ENCODE measurements at places on chromosomes 6 and 20.

- no peak for DNase-seq
Measured at GRCh38 chr20:11551479-11551878, 366.2 kb upstream of the BTBD3 start.

GRCh38 chr20:19125508-19125907 lies 86.9 kb upstream of the SLC24A3 start:
- no peak for DNase-seq

GRCh38 chr6:136403110-136403980 lies 113.7 kb upstream of the BCLAF1 start:
- peak; percentile 98 for DNase-seq

GRCh38 chr6:35052694-35053565 lies 88.2 kb downstream of the TCP11 start:
- no peak for DNase-seq

- DNase-seq = peak; percentile 48
Measured at GRCh38 chr20:13984211-13984610, 6.2 kb downstream of the SEL1L2 start.

- no peak for DNase-seq
Measured at GRCh38 chr6:147867433-147868226, 359.1 kb downstream of the SAMD5 start.

GRCh38 chr6:140079328-140079727 lies 704.9 kb upstream of the CITED2 start:
- DNase-seq = no peak

DNA sequence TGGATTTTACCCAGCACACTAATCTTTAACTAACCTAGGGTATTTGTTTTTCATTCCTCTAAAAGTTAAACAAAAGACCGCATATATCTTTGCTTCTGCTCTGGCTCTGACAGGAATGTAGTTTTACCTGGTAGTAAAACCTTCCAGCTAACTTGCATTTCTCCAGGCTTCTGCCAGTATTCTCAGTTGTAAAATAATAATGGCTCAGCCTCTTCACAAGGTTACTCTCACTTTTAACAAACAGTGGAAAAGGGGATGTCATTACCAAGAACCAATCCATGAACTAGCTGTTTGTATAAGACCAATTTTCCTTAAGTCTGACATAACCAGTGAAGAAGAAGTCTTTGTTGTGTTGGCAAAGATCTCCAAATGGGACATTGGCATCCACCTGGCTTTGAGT lies 10.0 kb downstream of the THBS2 start:
- no peak for DNase-seq

- DNase-seq = no peak
Measured at GRCh38 chr20:40192529-40192928, 496.5 kb downstream of the MAFB start.

GRCh38 chr6:96468681-96469224 lies 52.9 kb upstream of the UFL1 start:
- DNase-seq = no peak

DNA sequence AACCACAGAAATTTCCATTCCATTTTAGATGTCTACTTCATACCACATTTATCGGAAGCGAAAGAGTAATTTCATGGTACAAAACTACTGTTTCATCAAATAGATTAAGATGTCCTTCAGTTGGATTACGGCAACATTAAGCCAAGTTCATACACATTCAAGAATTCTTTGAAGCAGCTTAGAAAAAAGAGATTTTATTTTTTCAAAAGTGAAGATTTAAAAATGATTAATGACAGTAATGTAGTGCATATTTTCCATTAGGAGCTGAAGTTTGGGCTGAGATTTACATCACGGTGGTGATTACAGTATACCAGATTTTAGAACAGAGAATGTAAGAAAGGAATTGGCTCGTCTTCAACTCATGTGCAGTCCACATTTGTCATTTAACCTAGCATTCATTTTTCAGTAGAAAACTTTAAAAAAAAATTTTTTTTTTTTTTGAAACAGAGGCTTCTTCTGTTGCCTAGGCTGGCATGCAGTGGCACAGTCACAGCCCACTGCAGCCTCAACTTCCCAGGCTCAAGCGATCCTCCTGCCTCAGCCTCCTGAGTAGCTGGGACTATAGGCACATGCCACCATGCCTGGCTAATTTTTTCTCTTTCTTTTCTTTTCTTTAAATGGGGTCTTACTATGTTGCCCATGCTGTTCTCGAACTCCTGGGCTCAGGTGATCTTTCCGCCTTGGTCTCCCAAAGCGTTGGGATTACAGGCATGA lies 1.9 kb downstream of the SYNJ2 start:
- no peak for DNase-seq

- no peak for DNase-seq
Measured at GRCh38 chr6:160055813-160056212, 65.8 kb upstream of the SLC22A1 start.

DNA sequence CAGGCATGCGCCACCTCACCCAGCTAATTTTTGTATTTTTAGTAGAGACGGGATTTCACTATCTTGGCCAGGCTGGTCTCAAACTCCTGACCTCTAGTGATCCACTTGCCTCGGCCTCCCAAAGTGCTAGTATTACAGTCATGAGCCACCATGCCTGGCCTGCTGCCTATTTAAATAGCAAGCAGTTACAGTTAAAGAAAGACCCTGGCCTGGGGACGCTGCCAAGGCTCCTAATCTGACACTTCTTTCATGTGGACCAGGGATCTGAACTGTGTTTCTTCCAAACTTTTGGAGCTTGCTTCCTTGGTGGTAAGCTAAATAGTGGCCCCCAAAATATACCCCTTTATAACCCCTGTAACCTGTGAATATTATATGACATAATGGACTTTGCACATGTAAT lies 15.3 kb downstream of the PPARD start:
- no peak for DNase-seq

GRCh38 chr6:61949971-61950370 lies 336.1 kb downstream of the KHDRBS2 start:
- no peak for DNase-seq

GRCh38 chr6:146700078-146700686 lies 101.4 kb downstream of the ADGB start:
- DNase-seq = peak; percentile 85

DNA sequence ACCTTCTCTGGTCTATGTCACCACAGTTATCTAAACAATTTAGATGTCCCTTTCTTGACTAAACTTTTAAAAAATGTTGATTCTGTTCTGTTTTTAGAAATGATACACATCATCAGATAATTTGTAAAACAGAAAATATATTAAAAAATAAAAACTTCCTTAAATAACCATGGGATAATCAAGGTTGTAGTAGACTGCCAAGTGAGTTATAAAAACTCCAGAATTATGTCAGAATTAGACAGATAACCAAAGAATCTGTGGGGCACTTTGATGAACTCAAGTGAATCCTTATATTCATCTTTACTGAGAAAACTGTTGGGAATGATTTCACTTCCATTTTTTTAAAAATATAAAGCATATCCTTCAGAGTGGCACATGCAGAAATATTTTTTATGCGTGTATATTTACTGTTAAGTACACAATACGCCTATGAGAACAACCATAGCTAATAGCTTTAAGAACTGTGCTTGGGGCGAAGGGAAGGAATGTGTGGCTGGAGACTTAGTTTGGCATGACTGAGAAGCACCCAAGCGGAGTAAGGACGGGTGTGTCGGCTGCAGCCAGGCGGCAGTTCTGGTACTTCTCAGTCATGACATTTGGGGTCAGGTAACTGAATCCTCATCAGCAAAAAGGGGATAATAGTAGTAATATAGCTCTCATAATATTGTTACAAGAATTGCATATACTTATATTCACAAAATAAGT lies 604.7 kb upstream of the CITED2 start:
- peak; percentile 97 for DNase-seq

DNA sequence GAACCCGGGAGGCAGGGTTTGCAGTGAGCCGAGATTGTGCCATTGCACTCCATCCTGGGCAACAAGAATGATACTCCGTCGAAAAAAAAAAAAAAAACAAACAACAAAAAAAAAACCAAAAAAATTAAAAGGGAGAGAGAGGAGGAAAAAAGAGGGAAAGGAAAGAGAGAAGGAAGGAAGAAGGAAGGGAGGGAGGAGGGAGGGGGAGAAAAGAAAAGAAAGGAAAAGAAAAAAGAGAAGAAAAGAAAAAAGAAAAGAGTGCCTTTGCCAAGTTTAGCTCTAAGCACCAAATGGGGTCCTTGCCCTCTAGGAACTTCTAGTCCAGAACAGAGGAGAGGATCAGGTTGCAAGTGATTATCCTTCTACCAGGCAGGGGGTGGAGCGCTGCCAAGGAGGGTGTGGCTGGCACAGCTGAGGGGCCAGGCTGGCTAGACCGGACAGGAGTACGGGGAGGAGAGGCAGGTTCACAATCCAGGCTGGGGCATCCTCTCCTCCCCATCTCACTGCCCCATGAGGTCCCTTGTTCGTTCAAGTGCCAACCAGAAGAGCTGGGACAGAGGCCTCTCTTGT lies 19.1 kb downstream of the GNAS start:
- no peak for DNase-seq

GRCh38 chr6:46290421-46291274 lies 119.9 kb upstream of the ENPP5 start:
- no peak for DNase-seq

DNA sequence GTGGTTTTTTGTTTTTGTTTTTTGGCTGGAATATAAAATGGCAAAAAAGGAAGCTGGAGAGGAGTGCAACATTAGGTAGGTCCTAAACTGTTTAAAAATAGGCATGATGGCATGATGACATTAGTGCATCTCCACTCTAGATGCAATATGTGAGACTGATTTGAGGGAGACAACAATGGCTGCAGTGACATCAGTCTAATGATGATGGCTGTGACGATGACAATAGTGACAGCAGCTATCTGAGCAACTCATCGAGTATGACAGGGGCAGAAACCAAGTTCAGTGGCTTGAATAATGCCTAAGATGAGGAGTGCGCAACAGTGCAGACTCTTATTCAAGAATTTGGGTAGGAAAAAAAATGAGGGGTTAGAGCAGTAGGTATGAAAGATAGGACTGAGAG lies 82.0 kb downstream of the HS3ST5 start:
- DNase-seq = no peak

DNA sequence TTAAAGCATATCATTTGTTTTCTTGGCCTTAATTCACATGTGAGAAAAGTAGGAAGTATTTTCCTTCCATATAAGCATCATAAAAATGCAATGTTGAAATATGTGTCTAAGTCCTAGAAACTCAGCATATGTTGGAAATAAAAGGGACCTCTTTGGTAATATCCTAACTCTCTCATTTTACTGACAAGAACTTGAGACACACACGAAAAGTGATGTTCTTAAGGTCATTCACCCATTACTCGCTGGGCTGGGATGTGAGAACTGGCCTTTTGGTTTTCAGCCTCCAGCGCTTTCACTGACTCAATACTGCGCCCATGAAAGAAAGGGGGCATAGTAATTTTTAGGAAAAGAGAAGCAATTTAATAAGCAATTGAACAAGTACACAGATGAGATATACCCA lies 153.5 kb upstream of the SCGN start:
- no peak for DNase-seq

DNA sequence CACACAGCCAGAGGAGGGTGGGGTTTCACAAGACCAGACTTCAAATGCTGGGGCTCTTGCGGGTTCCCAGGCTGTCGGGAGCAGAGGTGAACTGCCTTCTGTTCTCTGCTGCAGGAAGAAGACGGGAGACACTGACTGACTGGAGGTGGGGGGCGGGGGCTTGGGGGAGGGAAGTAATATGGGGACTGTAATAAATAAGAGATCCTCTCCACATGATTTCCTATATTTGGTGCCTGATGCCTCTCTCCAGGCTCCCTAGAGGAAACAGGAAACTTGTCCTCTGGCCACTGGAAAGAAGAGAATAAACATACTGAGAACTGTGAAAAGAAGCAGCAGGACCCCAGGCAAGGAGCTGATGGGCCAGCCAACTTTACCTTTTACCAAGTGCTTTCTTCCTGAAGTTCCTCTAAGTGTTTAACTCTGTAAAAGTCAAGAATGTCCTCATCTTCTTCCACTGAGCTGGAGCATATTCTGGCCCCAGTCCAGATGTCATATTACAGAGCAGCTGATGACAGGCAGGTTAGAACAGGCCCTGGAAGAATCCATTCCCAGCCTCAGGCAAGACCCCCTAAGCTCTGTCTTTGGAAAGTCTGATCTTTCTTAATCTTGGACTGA lies 33.2 kb upstream of the ADGRF5 start:
- DNase-seq = peak; percentile 26

DNA sequence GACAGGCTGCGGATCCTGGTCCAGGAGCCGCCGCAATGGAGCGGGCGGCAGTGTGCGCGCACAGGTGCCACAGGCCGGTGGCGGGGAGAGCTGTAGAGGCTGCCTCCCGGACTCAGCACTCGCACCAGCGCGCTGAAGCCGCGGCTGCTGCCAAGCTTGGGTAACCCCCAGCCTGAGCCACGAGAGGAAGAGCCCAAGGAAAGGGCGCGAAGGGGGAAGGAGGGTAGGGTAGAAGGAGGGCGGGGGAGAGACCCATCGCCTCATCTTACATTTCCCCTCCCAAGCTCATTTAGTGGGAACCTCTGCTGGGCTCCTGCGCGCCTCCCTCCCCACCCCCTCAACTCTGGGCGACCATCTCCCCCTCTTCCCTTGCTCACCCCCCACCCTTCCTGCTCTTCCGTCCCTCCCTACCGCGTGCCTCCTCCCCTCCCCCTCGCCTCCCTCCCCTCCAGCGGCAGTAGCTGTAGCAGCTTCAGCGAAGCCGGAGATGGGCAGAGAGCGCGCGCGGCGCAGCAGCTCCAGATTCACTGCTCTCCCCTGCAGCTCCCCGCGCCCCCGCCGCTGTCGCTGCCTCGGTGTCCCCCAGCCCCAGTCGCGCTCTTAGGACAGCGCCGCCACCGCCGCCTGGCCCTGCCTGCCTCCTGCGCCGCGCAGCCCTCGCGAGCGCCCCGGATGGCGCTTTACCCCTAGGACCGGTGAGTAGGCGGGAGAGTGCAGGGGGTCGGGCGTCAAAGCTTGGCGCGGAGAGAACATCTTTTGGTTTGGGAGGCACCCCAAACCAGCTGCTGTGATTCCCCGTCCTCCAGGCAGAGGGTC lies at the start of gene FUT9:
Gene FUT9 (plus strand): TSS at position 457 of the 816 bp plus-strand sequence. CDS start 187,182 bp downstream, outside the sequence.
- no peak for DNase-seq

- DNase-seq = no peak
Measured at GRCh38 chr20:53215166-53215565, 243.0 kb downstream of the TSHZ2 start.

- DNase-seq = no peak
Measured at GRCh38 chr6:169474362-169474761, 220.7 kb upstream of the THBS2 start.

- no peak for DNase-seq
Measured at GRCh38 chr20:34980543-34981233, 25.0 kb downstream of the MYH7B start.

GRCh38 chr20:16205507-16205906 lies 367.7 kb downstream of the KIF16B start:
- peak; percentile 54 for DNase-seq

GRCh38 chr20:62518911-62519310 lies 43.1 kb upstream of the GATA5 start:
- no peak for DNase-seq

DNA sequence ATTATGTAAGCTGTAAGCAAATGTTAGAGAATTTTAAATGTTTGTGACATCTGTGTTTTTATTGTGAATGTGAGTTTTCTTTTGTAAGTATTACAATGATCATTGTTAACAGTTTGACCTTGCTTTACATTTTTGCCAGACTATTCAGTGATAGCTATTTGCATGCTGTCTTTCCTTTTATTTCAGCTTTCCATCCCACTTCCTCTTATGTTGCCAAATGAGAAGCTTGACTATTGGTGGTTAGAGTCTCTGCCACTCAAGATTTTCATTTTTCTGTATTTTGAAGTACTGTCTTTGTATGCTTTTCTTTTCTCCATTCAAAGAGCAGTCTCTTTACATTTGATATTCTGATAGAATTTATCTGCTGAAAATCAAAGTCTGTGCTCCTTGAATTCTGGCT lies 104.1 kb downstream of the PRIM2 start:
- DNase-seq = no peak
